A172 (cell line): ENCODE measurements at places on chromosomes 1 and 21. TPM values are rescaled to one million over a fixed set of nuclear protein-coding genes. Genes with fewer than 3 reads are reported as not detected.

- no peak for DNase-seq
These were observed 57.4 kb upstream of the ADAMTS5 start for GRCh38 chr21:27024301-27024700.

DNA sequence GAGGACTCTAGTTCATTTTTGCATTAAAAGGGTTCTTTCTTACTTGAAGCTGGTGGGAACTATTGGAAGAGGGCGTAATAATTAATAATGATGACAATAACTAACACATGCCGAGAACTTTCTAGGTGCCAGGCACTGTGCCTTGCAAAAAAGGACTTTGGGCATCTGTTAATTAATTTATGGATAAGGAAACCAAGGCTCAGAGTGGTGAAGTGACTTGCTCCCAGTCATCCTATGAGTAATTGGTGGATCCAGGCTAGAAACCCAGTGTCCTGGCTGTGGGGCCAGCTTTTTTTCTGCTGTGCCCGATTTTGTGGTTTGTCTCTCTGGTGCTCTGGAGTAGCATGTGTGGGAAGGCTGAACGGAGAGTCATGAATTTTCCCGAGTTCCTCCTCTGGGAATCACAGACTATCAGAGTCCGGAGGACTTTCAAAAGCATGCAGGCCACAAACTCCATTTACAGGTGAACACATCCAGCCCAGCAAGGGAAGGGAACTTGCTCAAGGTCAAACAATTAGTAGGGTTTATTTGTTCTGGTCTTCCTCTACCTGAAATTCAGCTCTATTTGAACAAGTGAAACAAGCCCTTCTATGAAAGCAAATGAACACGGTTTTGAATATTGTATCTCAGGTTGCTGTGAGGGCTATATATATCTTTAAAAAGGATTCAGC, 23.4 kb downstream of the ROR1 start:
- peak; percentile 34 for DNase-seq

DNA sequence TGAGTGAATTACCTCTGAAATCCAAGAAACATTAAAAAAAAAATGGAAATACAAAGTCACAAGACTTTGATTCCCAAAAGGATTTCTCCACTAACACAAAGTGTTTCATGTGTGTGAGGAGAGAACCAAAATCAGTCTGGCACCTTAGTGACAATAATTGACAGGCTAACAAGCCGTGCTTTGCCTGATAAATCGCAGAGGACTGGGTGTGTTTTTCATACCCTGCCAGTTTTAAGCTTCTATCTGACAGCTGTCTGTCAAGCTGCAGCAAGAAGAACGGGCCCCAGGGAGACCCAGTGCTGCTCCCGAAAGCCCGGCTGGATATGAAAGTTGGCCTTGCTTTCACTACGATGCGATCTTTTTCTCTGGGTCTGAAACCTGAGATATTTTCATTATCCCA, 101.6 kb upstream of the KCNK2 start:
- DNase-seq: no peak

GRCh38 chr1:176983731-176984130, 180.8 kb downstream of the ASTN1 start:
- no peak for DNase-seq

TNNT2 gene
- total RNA-seq: 0.45 and 2.9 TPM in 2 replicates

DNA sequence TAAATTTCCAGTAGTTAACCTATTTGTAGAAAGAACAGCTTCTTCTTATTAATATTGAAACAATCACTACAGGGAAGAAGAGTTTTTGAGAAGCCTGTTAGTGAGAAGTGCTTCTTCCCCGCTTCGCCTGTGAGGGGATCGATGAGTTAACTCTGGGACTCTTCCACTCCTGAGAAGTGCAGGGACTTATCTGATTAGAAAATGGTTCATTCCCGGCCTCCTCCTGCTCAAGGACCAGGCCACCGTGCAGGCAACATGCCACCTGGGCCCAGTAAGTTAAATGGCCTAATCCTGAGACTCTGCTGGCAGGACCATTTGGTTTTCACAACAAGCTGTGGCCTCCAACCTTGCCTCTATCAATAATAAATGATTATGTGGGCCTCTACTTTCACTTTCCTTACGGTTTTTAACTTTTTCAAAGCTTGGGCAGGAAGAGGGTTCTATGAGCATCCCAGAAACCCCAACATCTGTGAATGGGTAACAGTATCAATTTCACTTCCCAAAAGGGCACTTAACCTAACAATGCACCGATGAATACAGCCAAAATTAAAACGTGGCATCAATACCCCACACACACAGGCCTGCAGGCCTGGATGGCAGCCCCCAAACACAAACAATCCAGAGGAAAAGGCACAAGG, 33.1 kb downstream of the SIPA1L2 start:
- DNase-seq: no peak

DNA sequence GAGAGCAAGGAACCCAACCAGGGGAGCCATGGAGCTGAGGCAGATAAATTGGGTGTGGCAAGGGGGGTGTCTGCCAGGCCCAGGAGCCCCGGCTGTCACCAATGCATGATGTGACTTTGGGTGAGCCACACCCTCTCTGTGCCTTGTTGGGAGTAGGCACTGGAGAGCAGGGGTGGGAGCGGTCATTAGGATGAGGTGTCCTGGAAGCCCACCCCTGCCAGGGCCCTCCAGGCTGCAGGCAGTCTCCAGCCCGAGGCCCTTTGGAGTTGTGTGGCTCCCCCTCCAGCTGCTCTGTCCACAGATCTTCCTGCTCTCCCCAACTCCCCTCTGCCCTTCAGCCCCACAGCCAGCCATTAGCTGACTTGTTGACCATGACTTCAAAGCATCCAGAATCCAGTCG, 11.4 kb downstream of the MX2 start:
- DNase-seq: no peak

PLPPR4 gene
- 0.29 and 0.57 TPM in 2 replicates for total RNA-seq

DNA sequence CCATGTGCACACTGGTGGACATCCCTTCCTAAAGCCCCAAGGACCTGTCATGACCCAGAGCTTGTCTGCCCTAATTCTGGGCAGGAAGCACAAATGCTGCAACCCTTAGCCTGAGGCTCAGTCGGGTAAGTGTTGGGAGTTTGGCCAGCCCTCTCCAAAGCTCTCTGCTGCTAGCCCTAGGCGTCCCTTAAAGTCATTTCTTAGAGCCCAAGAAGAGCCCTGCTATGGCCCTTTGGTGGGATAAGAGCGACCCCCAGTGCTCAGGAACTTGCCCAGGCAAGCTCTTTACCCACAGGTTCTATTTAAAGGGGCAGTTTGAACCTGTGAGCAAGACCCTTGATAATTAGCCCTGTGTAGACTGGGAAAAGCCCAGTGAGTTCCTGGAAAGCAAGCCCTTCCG, 356.8 kb downstream of the RRAGC start:
- no peak for DNase-seq

DNA sequence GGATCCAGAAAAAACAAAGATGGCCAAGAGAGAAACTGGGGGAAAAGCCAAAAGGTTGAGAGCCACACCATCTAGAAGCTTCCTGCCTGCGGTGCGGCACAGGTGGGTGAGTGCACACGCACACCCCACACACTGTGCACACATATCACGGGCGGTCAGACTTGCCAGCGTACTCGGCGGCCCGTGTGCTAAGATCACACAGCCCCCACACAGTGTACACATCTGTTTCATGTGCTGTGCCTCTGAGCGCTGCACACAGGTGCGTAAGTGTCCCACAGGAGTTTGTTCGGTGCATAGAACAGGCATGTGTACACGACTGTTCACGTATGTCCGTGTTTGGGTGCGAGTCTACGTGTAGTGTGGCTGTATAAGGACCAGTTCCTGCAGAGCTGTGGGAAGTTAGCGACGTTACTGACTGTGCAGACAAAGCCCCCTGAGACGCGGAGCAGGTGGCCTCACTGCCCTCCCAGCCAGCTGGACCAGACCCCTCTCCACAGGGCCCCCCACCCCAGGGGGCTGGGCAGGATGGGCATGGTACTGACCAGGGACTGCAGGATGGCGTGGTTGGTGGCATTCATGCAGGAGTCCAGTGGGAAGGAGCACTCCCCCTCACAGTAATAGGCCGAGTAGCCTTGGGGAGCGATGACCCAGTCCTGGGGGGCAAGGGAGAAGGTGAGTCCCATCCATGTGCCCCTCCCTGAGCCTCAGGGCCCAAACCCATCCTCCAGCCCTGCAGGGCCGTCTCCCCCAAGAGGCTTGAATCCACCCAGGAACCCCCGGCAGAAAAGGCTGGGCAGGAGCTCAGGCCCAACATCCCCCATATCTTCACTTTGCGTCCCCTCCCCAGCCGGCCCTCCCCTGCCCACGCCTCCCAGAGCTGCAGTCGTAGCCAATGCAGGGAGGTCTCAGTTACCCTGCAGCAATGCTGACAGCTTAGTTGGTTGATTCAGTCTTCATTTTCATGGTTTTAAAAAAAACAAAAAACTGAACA, 8.3 kb downstream of the OXCT2 start:
- DNase-seq: no peak

SELENBP1 gene
- total RNA-seq: 0.22 and 0.41 TPM in 2 replicates

- peak; percentile 89 for DNase-seq
These were observed at the start of gene VPS45 for GRCh38 chr1:150067184-150068108. Gene VPS45, plus strand, starts transcription at chr1:150067776. Its CDS starts 82 bp downstream, at chr1:150067858.

COPA gene
- total RNA-seq: 243 and 261 TPM in 2 replicates

CLCA2 gene
- 0.22 and 0.24 TPM in 2 replicates for total RNA-seq

- DNase-seq: no peak
These were observed 57.4 kb upstream of the CITED4 start for GRCh38 chr1:40919475-40920011.

- DNase-seq: no peak
These were observed 23.3 kb downstream of the ETNK2 start for GRCh38 chr1:204128464-204128963.

- no peak for DNase-seq
These were observed 19.5 kb downstream of the STK40 start for GRCh38 chr1:36366091-36366661.

- DNase-seq: no peak
These were observed 2.9 kb upstream of the HTR6 start for GRCh38 chr1:19661721-19662228.

OR2L2 gene
- total RNA-seq: not detected in 2 replicates

DNA sequence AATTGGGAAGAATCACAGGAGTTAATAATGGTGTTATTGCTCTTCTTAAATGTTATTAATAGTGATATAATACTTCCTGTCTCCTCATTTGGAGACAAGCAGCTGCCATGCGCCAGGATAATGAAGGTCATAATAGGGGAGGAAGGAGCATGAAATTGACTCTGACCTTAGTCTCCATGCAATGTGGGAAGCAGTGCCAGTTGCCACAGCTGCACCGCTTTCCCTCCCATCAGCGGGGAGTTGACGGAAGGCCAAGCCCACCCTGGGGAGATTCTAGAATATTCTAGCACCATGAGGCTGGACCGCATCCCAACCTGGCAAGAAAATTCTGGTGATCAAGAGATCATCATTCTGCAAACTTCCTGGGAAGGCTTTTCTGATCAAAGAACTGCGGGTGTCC, 11.0 kb upstream of the OLIG1 start:
- no peak for DNase-seq

CFHR1 gene
- 0.22 and 1.1 TPM in 2 replicates for total RNA-seq

GRCh38 chr1:182602935-182603645, 1.1 kb downstream of the RGS16 start:
- DNase-seq: no peak

GRCh38 chr1:101238031-101238628, 1.3 kb downstream of the S1PR1 start:
- no peak for DNase-seq

DISC1 gene
- total RNA-seq: 5.0 and 5.2 TPM in 2 replicates

- DNase-seq: no peak
These were observed 10.6 kb downstream of the FAF1 start for GRCh38 chr1:50949286-50949982.

- DNase-seq: no peak
These were observed 9.4 kb downstream of the DYRK1A start for GRCh38 chr21:37375866-37376574.

DNASE2B gene
- total RNA-seq: not detected in 2 replicates

NR0B2 gene
- not detected in 2 replicates for total RNA-seq

DNA sequence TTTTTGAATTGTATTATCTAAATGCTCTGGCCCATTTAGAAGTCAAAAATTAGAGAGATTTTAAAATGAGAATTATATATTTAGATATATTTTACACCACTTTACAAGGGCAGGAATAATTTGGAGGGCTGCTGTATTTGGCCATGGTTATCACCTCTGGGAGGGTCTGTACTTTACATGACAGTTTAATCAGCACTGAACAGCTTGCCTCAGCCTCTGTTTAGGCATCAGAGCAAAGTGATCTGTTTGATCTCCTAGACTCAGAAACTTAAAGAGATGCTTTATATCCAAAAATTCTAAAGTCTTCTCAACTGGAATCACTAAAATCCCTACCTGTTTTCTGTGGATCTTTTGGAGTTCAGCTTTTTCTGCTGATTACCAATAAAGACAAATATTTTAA, 5.4 kb upstream of the SPTA1 start:
- no peak for DNase-seq
